DMS153 (cell line): ENCODE measurements at places on chromosomes 2 and 18.
A peak's percentile ranks its signal among the peaks of the same experiment; 100 is the strongest.

GRCh38 chr2:185807351-185807750 is 68.7 kb downstream of the FSIP2 start:
- DNase-seq: no peak

DNA sequence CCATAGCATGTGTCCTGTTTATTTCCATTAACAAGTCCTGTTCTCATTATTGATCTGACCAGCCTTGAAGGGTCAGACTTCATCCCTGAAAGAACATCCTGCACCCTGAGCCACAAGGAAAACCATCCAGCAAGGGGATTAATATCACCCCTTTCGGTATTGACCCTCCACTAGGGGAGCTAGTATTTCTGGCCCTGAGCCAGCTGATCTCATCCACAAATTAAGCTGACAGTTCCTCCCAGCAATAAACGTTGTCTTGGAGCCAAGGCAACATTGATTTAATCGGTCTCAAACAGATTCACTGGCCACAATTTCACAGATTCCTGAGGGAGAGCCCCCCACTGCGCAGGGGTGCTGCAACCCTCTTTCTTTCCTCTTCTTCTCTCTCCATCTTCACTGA is 353.1 kb upstream of the FANCL start:
- DNase-seq: no peak

DNA sequence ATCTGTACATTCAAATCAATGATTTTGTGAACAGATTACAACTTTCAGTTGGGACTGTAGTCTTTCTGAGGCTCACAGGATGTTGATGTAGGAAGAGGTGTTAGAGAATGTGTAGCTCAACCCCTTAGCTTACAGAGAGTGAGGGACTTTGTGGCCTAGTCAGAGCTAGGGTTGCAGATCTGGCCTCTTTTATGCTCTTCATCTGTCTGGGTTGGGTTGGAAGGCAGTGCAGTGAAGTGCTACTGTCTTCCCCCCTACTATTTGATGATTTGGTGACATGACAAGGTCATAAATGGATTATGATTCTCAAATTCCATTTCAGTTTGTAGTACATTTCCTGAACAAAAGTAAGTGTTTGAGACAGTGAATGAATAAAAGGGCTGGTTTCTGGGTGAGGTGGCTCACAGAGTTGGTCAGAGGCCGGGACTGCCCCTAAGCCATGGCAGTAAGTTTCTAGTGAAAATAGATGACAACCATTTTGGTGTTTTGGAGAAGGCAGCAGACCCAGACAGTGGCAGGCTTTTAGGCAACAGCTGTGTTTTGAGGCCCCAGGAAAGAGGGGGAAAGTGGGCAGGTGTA is 21.6 kb downstream of the MAP4K4 start:
- no peak for DNase-seq

DNA sequence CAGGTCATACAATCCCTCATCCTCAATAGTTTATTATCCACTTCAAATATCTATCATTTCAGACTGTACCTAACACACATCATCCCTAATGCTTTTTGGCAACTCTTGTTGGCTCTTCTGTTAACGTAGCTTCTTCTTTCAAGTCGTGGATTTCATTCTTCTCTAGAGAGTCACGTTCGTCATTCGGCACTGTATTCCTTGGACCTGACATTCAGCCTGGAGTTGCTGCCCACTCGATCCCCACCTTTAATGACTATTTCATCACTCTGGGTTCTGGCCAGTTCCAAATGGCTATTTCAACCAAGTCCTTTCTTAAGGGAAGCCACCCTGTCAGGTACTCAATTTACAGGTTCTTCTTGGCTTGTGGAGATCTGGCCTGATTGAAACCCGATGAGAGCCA is 192.2 kb upstream of the RASGRP3 start:
- DNase-seq: no peak

DNA sequence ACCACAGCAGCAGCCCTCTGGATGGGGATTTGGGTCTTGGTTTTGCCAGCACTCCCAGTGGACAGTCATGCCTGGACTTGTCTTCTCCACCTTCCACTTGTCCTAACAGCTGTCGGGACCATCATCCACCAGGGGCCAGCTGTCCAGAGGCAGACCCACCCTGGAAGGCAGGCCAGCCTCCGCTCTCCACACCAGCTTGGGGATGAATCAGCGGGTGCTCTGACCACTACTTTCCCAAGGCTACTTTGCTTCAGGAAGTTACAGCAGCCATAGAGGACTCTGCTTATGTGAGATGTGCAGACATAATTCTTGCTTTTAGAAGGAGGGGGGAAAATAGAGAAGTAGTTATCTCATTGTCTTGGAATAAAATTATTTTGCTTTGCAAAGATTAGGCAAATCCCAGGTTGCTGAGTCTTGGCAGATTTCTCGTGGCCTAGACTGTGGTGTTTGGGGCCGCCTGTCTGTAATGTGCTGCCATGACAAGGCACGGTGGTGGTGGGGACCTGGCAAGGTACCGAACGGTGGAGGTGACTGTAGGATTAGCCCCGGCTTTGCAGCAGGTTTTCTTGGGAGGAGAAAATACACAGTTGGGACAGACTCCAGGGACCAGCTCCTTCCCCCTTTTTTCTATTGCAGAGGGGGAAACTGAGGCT is 148.7 kb downstream of the AGAP1 start:
- no peak for DNase-seq

DNA sequence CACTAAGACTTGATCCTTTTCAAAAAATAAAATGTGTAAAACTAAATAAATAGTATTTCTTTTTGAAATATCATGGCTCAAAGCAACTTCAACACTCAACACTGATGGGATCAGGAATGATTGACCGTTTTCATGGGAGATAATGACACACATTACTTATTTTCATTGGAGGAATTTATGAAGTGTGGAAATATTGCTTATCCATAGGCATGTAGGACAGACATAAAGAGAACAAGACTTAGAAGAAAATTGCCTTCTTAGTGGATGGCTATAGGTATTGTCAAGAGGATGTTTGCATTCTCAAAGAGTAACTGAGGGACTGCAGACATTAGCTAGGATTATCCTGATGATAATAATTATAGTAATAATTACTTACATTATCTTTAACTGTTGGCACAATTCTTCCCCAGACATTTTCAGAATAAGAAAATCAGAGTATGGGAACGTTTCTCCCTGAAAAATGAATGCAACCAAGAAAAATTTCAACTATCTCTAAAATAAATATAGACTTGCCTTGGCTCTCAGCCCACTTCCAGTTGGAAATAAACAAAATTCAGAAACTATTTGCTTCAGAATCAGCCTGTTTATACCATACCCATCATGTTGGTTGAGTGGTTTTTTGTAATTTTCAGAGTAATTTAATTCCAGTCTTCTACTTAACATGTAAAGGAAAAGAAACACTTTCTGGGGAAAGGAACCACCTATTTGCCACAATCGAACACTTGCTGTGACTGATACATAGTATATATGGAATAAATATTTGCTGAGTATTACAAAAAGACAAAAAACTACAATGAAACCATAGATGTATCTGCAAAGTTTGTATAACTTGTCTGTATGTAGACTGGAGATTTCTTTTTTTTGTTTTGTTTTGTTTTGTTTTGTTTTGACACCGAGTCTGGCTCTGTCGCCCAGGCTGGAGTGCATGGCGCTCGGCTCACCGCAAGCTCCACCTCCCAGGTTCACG is 165.7 kb downstream of the TMX3 start:
- DNase-seq: no peak

- DNase-seq: peak; percentile 21
Observed at GRCh38 chr2:170022692-170023091, 155.3 kb upstream of the MYO3B start.

DNA sequence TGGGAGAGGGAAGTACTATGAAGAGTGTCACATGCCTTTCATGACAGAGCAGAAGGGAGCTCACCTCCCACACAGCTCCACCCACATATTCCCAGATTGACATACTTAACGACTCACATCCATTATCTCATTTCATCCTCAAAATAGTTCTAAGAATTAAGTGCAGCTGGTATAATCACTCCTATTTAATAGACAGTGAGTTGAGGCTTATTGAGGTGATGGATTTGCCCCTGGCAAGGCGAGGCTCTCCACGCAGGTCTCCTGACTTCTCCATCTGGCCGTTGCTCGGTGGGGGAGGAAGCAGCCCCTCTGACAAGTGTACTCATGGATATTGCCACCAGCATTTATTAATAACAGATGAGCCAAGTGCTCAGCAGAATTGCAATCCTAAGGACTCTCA is 81.4 kb downstream of the TGOLN2 start:
- no peak for DNase-seq

DNA sequence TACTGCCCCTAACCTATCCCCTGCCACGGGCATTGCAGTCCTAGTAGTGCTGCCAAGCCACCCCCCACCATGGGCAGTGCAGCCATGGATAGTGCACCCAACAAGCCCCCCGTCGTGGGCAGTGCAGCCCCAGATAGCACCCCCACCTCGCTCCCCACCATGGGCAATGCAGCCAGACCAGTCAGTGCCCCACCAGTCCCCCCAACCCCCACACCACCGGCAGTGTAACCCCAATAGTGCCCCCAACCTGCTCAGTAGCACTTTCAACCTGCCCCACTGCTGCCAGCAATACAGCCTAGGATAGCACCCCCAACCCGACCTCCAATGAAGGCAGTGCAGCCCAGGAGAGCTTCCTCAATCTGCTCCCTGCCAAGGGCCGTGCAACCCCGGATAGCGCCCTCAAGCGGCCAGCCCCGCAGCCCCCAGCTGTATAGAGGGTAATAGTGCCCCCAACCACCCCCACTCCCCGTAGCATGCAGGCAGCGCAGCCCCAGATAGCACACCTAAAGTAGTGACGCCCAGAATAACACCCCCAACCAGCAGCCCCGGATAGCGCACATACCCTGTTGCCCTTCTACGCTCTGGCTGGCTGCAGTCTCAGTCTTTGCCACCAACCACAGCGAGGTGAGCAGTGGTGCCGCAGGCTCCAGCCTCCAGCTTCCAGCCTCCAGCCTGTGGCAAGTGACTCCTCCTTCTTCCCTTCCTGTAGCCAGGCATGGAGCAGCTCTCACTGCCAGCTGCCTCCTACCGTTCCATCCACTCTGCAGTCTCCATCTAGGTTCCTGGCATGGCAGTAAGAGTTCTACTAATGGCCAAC is 45.4 kb upstream of the ANKRD62 start:
- no peak for DNase-seq

- DNase-seq: no peak
Observed at GRCh38 chr2:6353669-6354068, 512.0 kb downstream of the CMPK2 start.

DNA sequence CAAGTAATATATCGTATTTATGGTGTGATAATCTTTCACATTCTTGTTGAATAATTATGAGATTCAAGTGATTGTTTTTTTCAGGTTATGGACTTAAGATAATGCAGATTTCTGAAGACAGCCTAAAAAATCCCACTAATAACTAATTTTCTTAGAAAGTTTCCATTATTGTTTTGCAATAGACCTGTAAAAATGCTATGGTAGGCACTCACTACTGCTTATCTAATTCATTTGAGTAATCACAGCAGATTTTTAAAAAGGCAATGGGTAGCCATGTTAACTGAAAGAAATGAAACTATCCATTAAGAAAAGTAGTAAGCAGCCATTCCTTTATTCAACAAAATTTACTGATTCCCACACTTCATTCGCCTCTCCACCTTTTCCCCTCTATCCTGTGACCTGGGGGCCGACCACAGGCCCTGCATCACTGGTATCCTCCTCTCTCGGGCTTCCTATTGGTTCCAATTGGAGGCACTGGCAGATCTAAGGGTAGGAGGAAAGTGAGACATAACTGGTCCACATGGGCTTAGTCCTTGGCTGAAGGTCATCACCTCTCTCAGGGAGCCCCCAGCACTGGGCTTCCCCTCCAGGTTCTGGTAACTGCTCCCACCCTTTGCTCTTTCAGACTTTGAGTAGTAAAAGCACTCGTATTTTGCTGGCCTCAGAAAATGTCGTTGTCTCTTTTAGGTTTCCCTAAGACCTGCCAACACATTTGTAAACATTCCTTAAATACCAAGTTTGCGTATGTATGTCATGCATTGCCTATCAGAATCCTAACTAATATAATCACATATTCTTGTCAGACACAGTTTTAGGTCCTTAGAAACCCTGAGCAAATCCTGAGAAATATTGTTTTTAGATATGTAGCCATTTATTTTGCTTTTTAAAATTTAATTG is 18.5 kb downstream of the RBMS1 start:
- no peak for DNase-seq

DNA sequence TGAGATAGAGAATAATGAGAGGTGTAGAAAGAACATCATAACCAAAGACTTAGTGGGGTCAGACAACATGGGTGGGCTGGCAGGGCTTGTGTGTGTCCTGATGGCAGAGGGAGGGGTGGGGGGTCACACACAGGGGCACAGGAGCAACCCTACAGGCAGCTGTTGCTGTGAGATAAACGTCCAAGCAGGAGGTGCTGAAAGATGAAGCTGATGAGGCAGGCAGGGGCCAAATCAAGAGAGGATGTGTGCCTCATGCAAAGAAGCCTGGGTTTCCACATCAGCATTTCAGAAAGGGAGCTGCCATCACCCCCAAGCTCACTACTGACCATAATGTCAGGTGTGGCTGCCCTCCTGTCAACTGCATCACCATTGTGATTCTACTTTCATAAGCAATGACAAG is 16.0 kb upstream of the SKA1 start:
- DNase-seq: no peak

DNA sequence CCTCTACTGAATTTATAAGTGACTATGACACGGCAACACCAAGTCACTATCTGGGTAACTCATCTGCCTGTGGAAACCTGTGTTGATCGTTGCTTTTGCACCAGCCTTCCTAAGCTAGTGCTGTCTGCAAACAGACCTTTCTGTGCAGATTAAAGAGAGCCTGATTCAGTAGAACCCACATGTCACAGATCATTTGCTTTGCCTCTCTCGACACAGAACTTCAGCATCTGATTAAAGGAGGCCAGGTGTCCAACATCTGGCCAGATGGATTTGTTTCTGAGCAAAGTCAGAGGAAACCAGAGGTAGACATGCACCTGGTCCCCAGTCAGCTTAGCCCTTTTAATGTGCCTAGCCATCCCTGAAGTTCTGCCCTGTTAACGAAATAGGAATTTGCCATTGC is 15.0 kb upstream of the TTR start:
- DNase-seq: no peak

DNA sequence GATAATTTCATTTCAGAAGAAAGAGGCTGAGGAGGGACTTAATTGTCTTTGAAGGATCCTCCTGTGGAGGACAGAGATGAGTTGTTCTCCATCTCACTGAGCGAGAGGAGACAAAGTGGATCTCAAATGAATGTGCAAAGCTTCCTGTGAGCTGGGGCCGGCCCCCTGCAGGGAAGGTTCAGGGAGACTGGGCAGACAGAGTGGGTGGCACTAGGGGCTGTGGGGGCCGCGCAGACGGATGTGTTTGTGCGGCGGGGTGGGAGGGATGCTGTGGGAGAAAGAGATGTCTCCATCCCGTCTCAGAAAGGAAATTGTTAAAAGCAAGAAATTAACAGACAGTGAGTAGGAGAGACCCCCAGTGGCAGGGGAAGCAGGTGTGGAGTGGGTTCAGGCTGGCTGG is 29.1 kb downstream of the KLHL29 start:
- DNase-seq: no peak

GRCh38 chr18:52288403-52289004 is 51.5 kb upstream of the DCC start:
- DNase-seq: no peak

GRCh38 chr2:39431592-39432316 is 5.3 kb downstream of the MAP4K3 start:
- no peak for DNase-seq
